ENCODE measurements at places on chromosomes 2 and 18. TPM values are rescaled to one million over a fixed set of nuclear protein-coding genes. Genes with fewer than 3 reads are reported as not detected.

The UGP2 gene
- 279 TPM for polyA plus RNA-seq

The CXXC1 gene
- 66.4 TPM for polyA plus RNA-seq

The ZNF396 gene
- polyA plus RNA-seq = 2.3 TPM

The CFAP210 gene
- polyA plus RNA-seq = not detected

The CDH19 gene
- polyA plus RNA-seq = not detected

DNA sequence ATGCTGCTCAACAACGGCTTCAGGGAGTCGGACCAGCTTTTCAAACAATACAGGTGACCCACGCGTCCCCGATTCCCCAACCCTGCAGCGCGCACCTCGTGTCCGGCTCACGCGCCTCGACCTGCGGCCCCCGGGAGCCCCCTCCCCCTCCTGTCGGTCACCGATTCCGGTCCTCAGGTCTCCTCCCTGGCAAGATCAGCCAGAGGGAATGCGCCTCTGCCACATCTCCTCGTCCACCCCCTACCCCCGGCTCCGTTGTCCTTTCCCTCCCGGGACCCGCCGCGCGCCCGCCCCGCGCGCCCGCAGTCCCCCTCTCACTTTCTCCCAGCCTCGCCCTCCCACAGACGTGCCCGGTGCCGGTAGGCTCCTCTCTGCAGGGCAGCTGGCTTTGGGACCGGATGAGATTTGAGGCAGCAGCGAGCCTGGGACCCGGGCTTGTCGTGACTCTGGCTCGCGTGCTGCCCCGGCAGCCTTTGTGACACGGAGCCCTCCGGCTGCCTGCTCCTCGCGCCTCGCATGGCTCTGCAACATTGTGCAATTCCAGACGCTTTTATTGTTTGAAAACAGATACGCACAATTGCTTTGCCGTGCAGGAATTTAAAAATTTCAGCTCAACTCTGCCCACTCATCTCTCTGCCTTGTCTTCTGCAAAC, 558 bp downstream of the TTC39C start:
- DNase-seq = peak; percentile 45
- peak overlapping the region; percentile 99 for H3K4me3 ChIP-seq
- H3K4me1 ChIP-seq = peaks cover 80% of the 10 kb centered on the region
- peak overlapping the region; percentile 93 for H3K27ac ChIP-seq
- peaks cover 6% of the 10 kb centered on the region for H3K36me3 ChIP-seq

GRCh38 chr2:48059975-48060374, 153.7 kb upstream of the FBXO11 start:
- H3K27me3 ChIP-seq = peaks cover 8% of the 10 kb centered on the region
- DNase-seq = no peak
- no peak overlapping the region for H3K4me3 ChIP-seq
- H3K36me3 ChIP-seq = no peaks in the 10 kb centered on the region
- H3K27ac ChIP-seq = no peak overlapping the region

- DNase-seq = peak; percentile 2
- no peaks in the 10 kb centered on the region for H3K27me3 ChIP-seq
- H3K4me1 ChIP-seq = no peaks in the 10 kb centered on the region
- H3K36me3 ChIP-seq = no peaks in the 10 kb centered on the region
- no peak overlapping the region for H3K4me3 ChIP-seq
Observed at GRCh38 chr2:149456285-149456684, 125.9 kb downstream of the LYPD6 start.

DNA sequence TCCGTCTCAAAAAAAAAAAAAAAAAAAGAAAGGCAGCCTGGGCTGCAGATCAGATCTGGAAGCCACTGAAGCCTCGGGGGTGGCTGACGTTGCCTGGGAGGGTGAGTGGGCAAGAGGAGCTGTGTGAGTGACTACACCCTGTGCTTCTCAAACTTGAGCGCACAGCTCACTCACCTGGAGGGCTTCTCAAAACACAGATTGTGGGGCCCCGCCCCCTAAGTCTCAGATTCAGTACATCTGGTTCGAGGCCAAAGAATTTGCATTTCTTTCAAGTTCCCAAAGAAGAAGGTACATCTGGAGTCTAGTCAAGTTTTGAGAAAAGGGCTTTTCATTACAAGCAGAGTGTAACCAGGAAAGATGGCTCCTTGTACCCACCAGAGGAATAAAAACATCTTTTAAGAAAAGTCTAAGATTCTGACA, 97.7 kb upstream of the CAB39 start:
- no peak overlapping the region for H3K27ac ChIP-seq
- no peak for DNase-seq
- peaks cover 10% of the 10 kb centered on the region for H3K4me1 ChIP-seq
- no peak overlapping the region for H3K4me3 ChIP-seq
- no peaks in the 10 kb centered on the region for H3K36me3 ChIP-seq
- no peaks in the 10 kb centered on the region for H3K27me3 ChIP-seq

DNA sequence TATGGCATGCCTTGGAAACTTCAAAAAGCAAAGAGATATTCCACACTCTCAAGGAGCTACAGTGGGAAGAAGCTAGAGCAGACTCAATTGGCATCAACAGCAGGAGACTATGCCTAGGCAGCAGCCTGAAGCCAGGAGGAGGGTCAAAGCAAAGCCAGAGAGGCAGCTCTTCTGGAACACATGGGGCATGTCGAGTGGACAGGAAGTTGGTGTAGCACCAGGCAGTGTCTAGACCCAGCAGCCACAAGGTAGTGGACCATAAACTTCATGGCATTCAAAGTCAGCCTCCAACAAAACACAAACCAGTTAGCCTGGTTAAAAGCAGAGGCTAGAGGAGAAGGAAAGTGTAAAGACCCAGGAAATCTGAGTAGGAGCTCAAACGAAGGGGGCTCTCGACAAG, 311.2 kb upstream of the PKDCC start:
- no peaks in the 10 kb centered on the region for H3K36me3 ChIP-seq
- DNase-seq = no peak
- peaks cover 3% of the 10 kb centered on the region for H3K27me3 ChIP-seq
- no peak overlapping the region for H3K4me3 ChIP-seq

DNA sequence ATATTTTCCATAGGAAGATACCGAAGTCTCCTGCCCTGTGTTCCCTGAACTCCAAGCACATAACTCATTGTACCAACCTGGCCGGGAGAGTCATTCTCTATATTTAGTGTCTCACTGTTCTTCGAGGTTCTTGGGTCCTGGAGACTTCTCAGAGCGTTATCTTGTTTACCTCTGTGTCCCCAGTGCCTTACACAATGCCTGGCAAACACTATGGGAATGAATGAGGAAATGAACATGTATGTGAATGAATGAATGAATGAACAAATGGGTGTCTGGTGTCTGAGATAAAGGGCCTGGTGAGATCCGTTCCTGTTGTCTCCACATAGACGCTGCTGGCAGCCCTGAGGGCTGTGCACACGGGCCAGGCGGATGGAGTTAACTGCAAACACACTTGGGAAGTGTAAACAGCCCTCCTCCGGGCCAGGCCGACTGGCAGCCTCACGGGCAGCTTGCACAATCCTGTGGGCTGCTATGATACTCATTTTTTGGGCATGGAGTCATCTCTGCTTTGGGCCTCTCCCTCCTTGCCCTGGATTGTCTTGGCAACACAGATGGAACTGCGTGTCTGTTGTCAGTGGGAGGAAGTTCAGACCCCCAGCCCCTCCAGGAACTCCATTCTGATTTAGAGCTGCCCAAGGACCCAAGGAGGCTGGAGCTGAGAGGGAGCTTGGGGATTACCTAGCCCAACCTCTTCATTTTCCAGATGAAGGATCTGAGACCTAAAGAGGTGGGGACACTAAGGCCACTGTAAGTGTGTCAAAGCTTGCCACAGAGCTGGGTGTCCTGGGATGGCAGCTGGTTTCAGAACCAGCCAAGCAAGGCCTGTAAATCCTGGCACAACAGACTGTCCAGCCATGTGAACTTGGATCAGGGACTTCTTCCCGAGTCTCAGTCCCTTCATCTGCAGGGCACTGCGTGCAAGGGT, 124.4 kb downstream of the INHBB start:
- no peaks in the 10 kb centered on the region for H3K27me3 ChIP-seq
- H3K27ac ChIP-seq = no peak overlapping the region
- no peaks in the 10 kb centered on the region for H3K36me3 ChIP-seq
- no peaks in the 10 kb centered on the region for H3K4me1 ChIP-seq
- DNase-seq = no peak

DNA sequence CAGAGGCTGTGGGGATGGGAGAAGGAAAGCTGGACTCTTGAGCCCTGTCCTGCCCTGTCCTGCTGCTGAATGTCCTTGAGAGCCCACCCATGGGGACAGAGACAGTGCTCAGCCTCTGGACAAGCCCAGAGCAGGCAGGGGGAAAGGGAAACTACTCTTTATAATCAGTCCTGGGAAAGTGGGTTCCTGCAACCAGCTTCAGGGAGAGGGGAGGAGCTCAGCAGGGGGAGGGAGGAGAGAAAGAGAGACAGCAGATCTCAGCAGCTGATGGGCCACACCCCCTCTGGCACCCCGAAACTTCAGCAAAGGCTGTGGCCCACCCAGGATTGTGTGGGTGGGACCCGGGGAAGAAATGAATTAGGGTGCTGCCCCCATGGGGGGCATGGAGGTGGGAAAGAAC, 11.6 kb downstream of the ECEL1 start:
- no peak overlapping the region for H3K27ac ChIP-seq
- no peaks in the 10 kb centered on the region for H3K4me1 ChIP-seq
- no peaks in the 10 kb centered on the region for H3K36me3 ChIP-seq
- DNase-seq = no peak

GRCh38 chr2:111896576-111896975, 1.8 kb upstream of the MERTK start:
- no peak overlapping the region for H3K4me3 ChIP-seq
- peaks cover 9% of the 10 kb centered on the region for H3K27me3 ChIP-seq
- peaks cover 24% of the 10 kb centered on the region for H3K4me1 ChIP-seq

DNA sequence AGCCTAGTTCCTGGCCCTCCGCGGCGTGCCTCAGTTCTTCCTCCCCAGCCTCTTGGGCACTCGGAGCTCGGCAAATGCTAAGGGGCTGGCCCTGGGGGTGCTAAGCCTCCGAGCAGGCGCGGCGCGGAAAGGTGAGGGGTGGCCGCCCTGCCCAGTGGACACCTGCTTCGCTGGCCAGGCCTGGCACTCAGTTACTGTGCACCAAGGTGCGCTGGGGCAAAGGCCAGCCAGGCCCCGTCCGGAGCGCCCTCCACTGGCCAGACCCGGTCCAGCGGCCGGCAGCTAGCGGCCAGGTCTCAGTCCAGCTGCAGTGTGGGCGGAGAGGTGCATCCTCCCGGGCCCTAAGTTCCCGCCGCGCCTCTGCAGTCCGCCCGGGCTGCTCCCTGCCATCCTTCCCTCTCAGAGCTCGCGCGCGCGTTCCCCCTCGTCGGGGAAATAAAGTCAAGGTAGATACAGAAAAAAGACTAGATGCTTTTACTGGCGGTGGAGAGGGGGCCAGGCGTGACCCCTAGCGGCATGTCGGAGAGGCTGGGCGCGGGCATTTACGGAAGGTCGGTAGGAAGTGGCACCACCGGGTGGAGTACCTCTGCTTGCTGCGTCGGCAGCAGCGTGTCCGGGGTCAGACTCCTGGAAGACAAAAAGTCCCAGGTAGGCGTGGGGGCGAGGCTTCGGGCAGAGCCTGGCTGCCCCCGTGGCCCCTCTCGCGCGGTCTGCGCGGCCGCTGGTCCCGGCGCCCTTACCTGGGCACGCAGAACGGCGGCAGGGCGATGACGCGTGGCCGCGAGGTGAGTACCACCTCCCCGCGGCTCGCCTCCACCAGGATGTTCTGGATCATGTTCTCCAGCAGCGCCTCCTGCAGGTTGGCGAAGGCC, 9.4 kb upstream of the CRYBA2 start:
- H3K4me3 ChIP-seq = no peak overlapping the region
- H3K27ac ChIP-seq = no peak overlapping the region
- H3K27me3 ChIP-seq = peaks cover 25% of the 10 kb centered on the region
- no peaks in the 10 kb centered on the region for H3K36me3 ChIP-seq
- DNase-seq = peak; percentile 31

DNA sequence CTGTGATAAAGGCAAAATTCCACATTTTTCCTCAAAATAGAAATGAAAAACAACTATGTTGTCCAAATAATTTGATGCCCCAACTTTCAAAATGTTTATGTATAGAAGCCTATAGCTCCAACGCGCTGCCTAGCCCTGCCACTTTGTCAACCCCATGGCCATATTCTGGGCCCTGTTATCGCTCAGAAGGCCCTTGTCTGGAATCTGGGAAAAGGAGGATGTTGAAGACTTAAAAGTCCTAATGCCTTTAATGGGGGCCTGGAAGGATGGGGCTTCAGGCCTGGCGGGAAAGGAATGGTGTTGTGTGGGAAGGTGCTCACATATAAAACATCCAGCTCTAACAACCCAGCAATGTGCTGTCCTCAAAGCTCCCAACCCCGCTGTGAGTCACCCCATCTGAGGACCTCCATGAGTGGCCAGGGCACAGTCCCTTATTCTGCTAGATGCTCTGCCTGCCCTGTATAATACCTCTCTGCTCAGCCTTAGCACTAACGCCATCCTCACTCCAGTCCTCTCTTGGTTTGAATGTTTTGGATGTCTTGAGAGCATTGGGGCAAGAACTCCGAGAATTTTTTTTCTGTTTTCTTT, 86.0 kb downstream of the ACSL3 start:
- H3K4me3 ChIP-seq = no peak overlapping the region
- no peaks in the 10 kb centered on the region for H3K4me1 ChIP-seq
- DNase-seq = no peak
- no peaks in the 10 kb centered on the region for H3K36me3 ChIP-seq
- H3K27me3 ChIP-seq = no peaks in the 10 kb centered on the region
